ENCODE measurements at places on chromosomes 1 and 21.

- DNase-seq, result no peak
Measured at GRCh38 chr21:35905096-35905962, 155.0 kb downstream of the SETD4 start.

DNA sequence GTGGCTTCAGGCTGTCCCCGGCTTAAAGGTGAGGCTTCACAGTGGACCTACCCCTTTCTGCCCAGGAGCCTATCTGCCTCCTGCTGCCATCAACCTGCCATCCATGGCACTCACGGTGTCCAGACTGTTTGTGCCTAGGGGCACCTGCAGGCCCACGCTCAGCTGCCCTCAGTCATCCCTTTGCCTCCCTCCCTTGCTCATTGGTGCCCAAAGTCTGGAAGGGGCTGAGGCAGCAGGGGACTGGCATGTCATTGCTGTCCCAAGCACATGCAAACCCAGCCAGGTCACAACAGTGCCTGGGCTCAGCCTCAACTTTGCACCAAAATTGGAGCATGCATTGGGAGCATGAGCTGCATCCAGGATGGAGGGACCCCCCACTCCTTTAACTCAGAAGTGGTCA lies 1142.7 kb upstream of the NCAM2 start:
- DNase-seq, result no peak

- no peak for DNase-seq
Measured at GRCh38 chr1:85386068-85386722, 78.8 kb downstream of the DDAH1 start.

GRCh38 chr1:24888971-24889676 lies 41.0 kb downstream of the RUNX3 start:
- peak; percentile 31 for DNase-seq

GRCh38 chr1:94617134-94617805 lies 75.7 kb upstream of the F3 start:
- no peak for DNase-seq

- DNase-seq, result no peak
Measured at GRCh38 chr1:19342062-19342750, 30.1 kb downstream of the SLC66A1 start.

DNA sequence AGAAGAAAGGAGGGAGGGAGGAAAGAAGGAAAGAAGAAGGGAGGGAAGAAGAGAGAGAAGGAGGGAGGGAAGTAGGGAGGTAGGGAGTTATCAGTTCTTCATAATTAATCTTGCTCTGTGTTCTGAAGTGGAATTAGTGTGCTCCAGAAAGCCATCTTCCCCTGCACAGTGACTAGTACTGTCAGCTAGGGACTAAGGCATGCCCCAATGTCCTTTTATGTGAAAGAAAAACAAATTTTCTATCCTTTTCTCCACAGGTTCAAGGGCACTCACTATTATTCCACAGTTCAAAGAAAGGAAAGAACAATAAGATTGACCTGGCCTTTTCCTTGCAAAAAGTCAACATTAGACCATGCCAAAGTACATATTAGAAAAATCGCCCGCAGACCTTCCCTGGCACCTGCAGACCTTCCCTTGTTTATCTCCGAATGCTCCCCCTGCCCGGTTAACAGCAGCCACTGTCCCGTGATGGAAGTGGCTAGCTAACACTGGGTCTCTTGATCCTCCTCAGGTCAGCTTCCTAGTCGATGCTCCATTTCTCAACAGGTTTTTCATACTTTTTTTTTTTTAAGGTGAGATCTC lies 107.2 kb upstream of the EDEM3 start:
- DNase-seq, result no peak

GRCh38 chr1:145988773-145989172 lies 7.6 kb downstream of the TXNIP start:
- DNase-seq, result no peak

DNA sequence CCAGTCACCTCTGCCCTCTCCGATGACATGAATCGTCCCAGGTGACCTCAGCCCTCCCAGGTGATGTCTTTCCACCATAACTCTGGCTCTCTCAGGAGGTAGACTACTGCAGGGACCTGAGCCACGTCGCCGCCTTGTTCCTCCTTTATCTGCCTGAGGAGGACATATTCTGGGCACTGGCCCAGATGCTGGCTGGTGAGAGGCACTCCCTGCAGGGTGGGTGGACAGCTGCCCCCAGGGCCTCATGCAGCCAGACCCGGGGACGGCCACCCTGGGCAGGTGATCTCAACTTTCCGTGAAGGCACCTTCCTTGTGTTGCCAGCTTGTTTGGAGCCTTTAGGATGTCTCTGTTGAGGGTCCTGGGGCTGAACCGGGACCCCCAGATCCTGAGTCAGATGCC lies 13.9 kb upstream of the ZBTB17 start:
- no peak for DNase-seq

DNA sequence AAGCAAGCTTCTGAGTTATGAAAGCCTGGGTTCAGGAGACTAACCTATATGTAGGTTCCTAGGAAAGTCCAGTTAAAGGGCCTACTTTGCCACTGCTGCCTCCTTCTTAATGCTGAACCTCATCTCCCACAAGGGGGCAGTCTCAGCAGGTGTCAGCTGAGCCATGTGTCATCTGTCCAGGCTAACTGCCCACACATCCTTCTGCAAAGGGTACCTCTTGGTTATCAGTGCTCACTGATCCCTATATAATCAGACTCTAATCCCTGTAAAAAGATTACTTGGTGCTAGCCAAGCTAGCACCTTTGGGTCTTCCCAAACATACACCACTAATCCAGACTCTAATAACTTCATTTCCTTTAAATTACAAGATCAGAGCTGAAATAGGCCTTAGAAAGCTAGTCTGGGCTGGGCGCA lies 9.0 kb downstream of the PRDX1 start:
- DNase-seq, result no peak

DNA sequence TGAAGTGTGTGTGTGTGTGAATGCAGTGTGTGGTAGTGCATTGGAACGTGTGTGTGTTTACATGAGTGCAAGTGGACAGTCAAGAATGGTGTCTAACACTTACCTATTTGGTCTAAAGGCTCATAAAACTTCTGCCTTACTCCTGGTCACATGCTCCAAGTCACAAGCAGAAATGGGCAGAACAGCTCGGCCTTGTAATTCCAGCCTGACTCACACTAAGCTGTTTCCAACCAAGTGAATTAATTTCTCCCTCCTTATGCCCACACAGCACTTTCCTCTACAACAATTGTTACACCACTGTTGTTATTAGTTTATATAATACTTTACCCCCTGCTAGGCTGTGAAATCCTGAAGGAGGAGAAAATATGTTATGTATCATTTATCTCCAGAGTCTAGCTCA lies 43.8 kb downstream of the DDR2 start:
- no peak for DNase-seq
